ENCODE measurements at places on chromosomes 1 and 21.

DNA sequence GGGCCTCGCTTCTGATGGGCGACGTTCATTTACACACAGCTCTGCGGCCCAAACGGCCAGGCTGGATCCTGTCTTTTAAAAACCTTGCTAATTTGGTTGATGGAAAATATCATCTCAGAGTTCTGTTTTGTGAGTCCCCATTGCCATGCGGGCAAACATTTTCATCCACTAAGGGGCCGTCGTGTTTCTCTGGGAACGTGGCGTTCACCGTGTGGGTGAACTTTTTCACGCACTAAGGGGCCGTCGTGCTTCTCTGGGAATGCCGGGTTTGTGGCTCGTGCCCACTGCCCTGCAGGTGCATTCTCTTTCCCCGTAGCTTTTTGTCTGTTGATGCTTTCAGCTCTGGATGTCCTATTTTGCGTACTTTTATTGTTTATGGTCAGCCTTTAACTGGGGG is 6.8 kb downstream of the COL18A1 start:
- no peak for DNase-seq

DNA sequence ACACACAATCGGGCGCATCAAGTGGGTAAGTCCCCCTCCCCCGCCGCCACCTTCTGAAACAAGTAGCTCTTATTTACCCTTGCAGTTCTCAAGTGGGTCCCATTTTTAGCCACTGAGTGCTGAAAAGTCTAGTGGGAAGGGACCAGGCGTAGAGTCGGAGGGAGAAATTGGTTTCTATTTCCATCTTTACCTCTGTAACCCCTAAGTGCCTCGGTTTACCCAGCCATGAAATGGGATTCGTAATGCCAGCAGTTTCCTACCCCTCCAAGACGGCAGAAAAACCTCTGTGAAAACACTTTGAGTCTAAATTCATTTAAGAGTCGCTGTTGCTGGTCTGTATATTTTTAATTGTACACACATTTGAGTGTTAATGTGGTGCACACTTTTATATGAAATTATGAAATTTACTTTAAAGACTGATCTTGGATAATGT is 928 bp downstream of the TLCD4 start:
- DNase-seq = no peak

- DNase-seq = no peak
Measured at GRCh38 chr1:37482796-37483744, 8.7 kb downstream of the ZC3H12A start.

DNA sequence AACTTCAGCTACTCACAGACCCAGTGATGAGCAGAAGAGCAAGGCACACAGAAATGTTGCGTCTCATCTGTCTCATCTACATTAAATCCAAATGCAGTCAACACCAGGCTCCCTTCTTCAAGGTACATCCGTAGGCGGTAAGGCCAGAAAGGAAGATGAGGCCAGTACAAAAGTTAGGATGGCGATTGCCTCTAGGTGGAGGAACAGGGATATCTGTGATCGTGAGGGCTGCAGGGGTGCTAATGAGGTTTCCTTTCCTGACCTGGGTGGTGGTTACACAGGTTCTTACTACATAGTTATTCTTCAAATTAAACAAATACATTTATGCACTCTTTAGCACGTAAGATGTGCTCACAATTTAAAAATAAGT is 1.4 kb upstream of the MYBPH start:
- DNase-seq = no peak

- no peak for DNase-seq
Measured at GRCh38 chr1:204549313-204549712, 33.1 kb downstream of the MDM4 start.

GRCh38 chr1:164723296-164723798 is 164.4 kb downstream of the PBX1 start:
- no peak for DNase-seq

GRCh38 chr1:15885701-15886610 is 38.4 kb downstream of the SPEN start:
- peak; percentile 86 for DNase-seq

DNA sequence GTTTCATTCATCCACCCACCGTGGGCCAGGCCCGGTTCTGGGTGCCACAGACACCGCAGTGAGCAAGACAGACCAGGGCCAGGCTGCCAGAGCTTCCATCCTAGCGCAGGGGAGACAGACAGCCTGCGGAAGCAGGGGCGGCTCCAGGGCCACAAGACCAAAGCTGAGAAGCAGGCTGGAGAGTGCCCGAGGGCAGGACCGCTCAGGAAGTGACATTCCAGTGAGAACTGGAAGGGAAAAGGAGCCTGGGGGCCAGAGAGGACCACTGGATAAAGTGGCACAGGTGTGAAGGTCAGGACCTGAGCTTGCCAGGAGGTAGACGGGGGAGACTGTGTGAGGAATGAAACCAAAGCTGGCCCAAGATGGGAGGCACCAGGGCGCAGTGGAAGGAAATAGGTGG is 59.5 kb upstream of the EFHD2 start:
- no peak for DNase-seq

- DNase-seq = no peak
Measured at GRCh38 chr1:11781297-11781696, 19.3 kb downstream of the C1orf167 start.

- no peak for DNase-seq
Measured at GRCh38 chr1:3453891-3454810, at the start of gene ARHGEF16. Gene ARHGEF16, plus strand, starts transcription at chr1:3454665. Its CDS starts 8,420 bp downstream, at chr1:3463085.

GRCh38 chr1:17276568-17276967 is 27.7 kb downstream of the PADI3 start:
- no peak for DNase-seq

DNA sequence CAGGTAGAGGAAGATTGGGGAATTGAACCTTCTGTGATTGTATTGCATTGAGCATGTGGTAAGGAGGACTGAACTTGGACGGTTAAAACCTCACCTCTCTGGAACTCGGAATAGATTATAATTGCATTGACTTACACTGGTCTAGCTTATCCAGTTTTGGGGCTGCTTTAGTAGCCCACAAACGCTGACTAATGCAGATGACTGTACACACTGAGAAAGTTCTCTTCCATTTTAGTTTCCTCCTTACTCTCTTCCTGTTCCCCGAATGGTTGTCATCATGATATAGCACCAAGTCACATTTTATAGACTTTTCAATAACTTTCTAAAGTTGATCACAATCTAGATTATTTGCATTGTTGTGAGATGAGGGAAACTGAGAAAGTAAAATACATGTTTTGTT is 78.2 kb downstream of the NFIA start:
- no peak for DNase-seq

DNA sequence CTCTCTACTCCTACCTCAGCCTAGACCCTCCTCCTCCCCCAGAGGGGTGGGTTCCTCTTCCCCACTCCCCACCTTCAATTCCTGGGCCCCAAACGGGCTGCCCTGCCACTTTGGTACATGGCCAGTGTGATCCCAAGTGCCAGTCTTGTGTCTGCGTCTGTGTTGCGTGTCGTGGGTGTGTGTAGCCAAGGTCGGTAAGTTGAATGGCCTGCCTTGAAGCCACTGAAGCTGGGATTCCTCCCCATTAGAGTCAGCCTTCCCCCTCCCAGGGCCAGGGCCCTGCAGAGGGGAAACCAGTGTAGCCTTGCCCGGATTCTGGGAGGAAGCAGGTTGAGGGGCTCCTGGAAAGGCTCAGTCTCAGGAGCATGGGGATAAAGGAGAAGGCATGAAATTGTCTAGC is 21.6 kb upstream of the VPS13D start:
- no peak for DNase-seq
